ENCODE measurements at places on chromosomes 7 and 10. TPM values are rescaled to one million over a fixed set of nuclear protein-coding genes. Genes with fewer than 3 reads are reported as not detected.

Gene ST8SIA6
- total RNA-seq, result 1.1 TPM

Gene UCMA
- not detected for total RNA-seq

Gene NME8
- total RNA-seq, result not detected

Gene GPR141
- not detected for total RNA-seq

Gene UFSP1
- 3.3 TPM for total RNA-seq

Gene GPC2
- total RNA-seq, result 5.6 TPM

Gene MOGAT3
- not detected for total RNA-seq

Gene PLPP4
- total RNA-seq, result not detected

Gene MGAM2
- not detected for total RNA-seq

Gene SCIN
- 0.02 TPM for total RNA-seq

Gene WEE2
- total RNA-seq, result 0.12 TPM

Gene NET1
- total RNA-seq, result 36.3 TPM

Gene HGF
- 0.54 TPM for total RNA-seq

Gene MBL2
- not detected for total RNA-seq

Gene KIF20B
- 49.4 TPM for total RNA-seq

Gene NAT16
- not detected for total RNA-seq

Gene PTPN20
- total RNA-seq, result 0.20 TPM

Gene CCL24
- total RNA-seq, result not detected

Gene IKZF5
- 19.8 TPM for total RNA-seq

Gene IRF5
- total RNA-seq, result 9.8 TPM

Gene IDI2
- not detected for total RNA-seq

Gene ARHGEF5
- 9.8 TPM for total RNA-seq

Gene PCLO
- not detected for total RNA-seq

Gene HOXA2
- total RNA-seq, result not detected

Gene FAM25G
- not detected for total RNA-seq

Gene NDUFB8
- total RNA-seq, result 339 TPM

Gene SPAG6
- total RNA-seq, result 0.96 TPM

Gene PPP1R3C
- 0.07 TPM for total RNA-seq

Gene ARHGAP21
- 40.0 TPM for total RNA-seq

Gene BUD23
- 78.7 TPM for total RNA-seq

Gene PARD3
- total RNA-seq, result 0.93 TPM

Gene FASTK
- 91.8 TPM for total RNA-seq

Gene WDR86
- not detected for total RNA-seq

Gene EGFR
- not detected for total RNA-seq

Gene HNRNPA2B1
- 704 TPM for total RNA-seq

Gene TRIP6
- 28.4 TPM for total RNA-seq

Gene FAM185A
- 7.0 TPM for total RNA-seq

Gene CH25H
- not detected for total RNA-seq

Gene ARF5
- total RNA-seq, result 123 TPM

Gene ASAH2
- total RNA-seq, result 2.0 TPM

Gene DPP6
- total RNA-seq, result not detected

Gene CLIP2
- total RNA-seq, result 2.6 TPM

Gene FGL2
- total RNA-seq, result 4.4 TPM

Gene ASB15
- not detected for total RNA-seq

Gene ANKRD22
- total RNA-seq, result 0.42 TPM

All from T-helper 1 cell treated with Interleukin-12 subunit alpha and Interleukin-12 subunit beta and Interleukin-4 antibody, amounts not matched to agents 30 ng/mL and 1 ng/mL, for 36 hours (primary cell).